ENCODE measurements at places on chromosomes 6 and 20. TPM values are rescaled to one million over a fixed set of nuclear protein-coding genes. Genes with fewer than 3 reads are reported as not detected.
A peak's percentile ranks its signal among the peaks of the same experiment; 100 is the strongest.

DNA sequence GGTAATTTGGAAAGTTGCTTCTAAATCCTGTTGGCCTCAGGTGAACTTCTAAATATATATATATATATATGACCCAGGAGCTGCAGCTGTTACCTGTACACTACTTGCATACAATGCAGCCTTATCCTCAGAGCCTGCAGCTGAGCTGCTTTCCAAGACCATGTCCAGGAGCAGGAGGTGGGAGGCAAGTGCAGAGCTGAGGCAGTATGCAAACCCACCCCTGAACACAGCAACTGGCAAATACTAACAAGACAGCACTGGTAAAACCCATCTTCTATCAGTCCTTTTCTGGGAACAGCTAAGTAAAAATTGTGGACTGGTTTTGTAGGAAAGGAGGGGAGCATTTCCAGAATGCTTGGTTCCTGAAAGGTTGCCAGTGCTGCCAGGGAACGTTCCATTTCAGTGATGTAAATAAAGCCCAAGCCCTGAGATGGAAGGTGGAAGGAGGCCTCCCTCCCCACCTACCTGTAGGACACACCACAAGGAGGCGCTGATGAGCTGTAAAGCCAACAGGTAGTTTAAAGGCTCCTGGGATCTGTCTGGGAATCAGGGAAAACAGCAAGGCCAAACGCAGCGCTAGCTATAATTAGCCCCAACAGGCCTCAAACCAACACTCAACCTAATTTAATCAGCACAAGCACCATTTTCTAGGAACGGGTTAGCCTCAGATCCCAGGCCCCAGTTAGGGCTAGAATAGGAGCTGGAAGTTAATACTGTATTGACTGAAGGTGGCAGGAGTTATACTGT, 93.8 kb upstream of the MAP7 start:
- DNase-seq: peak; percentile 67

DNA sequence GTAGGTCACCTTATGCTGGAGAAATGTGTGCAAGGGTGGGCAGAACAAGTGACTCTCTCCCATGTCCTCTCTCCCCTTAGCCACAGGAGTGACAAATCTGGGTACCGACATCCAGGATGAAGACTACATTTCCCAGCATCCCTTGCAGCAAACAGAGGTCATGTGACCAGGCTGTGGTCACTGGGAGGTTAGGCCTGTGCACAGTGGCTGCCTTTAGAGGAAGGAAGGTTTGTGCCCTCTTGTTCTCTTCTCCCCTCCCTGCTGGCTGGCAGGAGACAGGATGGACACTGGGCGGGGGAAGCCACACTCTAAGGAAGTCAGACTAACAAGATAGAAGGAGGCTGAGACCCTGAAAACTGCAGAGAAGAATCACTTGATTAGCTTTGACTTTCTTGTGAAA, 360.2 kb downstream of the PREX1 start:
- no peak for DNase-seq

GRCh38 chr6:24931718-24932691, 3.8 kb downstream of the RIPOR2 start:
- no peak for DNase-seq

DNA sequence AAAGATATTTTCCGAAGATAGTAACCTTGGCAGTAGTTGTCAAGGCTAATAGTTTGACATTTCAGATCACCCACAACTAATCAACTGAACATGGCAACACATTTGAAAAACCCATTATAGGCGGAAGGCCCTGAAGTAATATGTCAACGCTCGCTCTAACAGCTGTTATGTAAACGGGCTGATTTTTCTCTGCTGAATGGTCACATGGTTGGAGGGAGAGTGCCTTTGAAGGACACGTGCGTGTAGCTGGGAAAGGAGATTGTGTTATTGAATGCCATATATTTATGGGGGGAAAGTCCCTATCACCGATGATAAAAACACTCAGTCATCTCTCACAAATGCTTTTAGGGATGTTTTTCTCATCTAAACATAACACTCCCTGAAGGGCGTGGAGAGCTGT, 160.0 kb upstream of the RALGAPA2 start:
- DNase-seq: no peak

DNA sequence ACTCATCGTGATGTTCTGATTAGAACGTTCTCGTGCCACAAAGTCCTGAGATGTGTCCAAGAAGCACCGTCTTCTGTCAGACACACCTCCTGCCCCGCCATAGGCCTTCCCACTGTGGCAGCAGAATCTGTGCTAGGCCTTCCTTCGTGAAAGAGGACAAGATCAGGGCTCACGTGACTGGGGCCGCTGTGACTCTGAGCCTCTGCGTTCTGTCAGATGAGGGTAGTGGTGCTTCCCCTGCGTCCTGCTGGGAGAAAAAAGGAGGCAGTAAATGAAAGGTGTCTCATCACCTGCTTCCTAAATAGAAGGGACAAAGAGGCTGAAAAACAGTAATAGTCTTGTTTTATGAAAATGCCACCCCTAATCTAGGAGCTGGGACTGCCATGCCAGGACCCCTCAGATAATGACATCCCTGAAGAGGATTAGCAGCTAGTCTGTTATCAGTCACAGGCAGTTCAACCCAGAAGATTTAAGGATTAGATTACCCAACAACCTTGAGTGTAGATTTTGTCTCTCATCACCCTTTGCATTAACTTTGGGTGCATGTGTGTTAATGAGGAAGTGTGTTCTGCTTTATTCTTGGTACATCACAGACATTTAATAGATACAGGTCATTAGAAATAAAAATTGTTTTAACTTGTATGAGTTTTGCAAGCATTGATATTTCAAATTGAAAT, 4.1 kb downstream of the DNAJC5 start:
- DNase-seq: no peak

DNA sequence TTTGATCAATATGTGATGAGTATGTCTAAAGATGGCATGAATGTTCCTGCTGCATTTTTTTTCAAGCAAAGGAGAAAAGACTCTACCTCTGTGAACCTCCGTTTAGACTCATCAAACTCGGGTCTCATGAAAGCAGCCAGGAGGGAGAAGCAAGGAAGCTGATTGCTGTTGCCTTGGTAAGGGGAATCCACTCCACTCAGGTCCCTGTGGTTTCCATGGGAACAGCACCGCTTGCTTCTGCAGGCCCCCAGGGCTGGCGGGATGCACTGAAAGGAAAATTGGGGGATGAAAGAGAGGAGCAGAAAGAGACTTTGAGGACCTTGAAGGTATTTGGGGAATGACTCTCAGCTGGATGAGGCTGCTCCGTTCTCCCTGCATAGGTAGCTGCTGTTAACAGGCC, 249.6 kb upstream of the RIN2 start:
- no peak for DNase-seq

GRCh38 chr6:16705081-16705993, 55.9 kb downstream of the ATXN1 start:
- no peak for DNase-seq

DNA sequence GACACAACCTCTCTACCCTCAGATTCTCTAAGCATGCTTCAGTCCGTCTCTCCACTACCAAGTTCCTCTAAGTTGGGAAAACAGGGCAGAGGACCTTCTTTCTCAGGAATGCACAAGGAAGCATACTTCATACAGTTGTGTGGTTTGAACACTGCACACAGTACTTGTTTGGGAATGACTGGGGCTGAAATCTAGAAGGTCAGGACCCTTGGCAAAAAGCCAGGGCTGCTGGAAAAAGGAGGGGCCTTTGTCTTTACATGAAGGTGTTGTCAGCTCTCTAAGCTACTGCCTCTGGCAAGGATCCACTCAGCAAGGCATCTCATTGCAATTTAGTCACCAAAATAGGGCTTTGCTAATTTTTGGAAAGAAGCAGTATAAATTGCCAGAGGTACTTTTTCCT, 20.7 kb upstream of the HEY2 start:
- no peak for DNase-seq

DNA sequence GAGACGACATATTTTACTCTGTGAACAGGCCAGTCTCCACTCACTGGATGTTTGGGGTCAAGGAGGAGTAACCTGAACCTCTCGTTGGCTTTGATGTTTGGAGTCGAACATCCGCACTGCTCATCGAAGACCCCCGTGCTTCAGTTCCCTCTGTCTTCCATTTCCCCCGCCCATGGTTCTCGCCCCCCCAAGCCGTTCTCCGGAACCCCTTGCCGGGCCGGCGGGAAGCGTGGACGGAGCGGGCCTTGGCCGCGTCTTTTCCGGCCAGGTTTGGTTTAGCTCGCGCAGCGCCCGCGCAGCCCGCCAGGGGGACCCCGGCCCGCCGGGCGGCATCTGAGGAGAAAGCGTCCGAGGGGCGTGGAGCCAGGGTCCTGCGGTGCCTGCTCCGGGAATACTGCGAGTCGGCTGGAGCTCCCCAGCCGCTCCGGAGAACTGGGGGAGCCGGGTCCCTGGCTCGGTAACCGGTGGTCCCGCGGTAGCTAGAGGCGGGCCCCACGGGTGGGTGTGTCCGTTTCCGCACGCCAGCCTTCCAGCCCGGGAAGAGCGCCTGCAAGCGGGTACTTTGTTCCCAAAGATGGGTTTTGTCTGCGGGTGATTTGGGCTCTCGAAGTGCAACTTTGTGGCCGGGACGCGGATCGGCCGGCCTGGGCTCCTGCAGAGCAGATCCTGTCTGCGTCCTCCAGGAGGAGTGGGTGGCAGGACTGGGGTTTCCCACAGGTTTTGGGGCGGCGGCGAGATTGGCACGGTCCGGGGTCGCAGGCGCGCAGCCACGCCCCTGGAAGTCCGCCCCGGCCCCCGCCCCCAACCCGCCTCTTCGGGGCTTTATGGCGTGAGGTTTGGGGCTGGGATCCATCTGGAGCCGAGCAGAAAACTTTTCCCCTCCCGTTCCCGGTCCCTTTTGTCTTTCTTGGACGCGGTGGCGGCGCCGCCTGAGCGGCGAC, at the start of gene TMEM200A:
TMEM200A (plus strand) TSS at position 852 of the 941 bp plus-strand sequence. CDS start 74,406 bp downstream, outside the sequence.
- no peak for DNase-seq

DNA sequence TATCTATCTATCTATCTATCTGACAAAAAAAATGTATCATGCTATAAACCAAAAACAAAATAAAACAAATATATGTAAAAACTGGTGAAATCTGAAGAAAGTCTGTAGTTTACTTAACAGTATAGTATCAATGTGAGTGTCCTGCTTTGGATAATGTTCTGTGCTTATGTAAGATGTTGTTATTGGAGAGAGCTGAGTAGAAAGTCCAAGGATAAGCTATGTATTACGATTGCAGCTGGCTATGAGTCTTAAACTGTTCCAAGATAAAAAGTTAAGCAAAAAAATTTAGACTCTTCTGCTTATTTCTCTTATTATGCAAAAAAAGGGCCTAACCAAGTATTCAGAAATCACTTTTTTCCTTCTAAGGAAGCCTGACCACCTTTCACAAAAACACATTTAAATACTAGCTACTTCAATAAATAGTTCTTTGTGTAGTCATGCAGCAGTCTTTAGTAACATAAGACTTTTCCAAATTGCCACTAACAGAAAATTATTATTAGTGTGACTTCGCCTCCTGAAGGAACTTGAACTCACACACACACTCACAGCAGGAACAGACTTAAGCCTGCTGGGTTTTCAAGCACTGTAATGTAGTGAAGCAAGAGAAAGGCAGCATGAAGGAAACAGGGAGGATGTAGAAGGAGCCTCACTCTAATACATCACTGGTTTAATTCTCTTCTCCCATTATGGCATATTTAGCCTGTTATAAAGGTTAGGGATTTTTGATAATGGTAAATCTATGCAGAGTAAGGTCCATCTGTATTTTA, 265.8 kb upstream of the GJE1 start:
- no peak for DNase-seq

DNA sequence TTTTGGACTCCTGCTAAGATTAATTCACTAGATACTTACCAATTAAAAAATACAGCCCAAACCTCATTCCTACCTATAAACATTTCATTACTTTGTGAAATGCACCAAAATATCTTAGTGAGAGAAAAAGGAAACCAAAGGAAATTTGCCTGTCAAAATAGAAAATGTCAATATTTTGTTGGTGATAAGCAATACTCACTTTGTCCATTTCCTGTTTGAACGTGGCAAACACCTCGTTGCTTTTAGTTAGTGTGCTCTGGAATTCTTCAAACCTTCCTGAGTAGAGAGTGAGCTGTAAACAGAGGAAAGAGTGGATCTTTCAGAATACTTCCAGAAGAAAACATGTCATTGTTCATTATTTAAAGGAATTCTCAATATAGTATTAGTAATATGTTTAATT, 44.2 kb downstream of the TXLNB start:
- no peak for DNase-seq

DNA sequence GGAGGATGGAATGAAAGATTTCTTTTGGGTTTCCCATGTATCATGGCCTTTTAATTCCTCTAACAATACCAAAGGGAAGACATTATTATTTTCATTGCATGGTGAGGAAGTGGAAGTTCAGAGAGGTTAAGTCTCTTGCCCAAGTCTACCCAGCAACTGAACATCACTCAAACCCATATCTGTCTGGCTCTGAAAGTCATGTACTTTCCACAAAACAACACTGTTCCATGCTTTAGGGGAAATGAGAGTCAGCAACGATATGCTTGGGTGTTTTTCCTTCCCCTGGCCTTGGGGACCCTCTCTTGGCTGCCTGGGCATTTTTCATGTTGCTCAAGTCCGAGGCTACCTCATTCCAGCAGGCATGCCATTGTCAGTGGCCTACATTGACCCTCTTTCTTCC, 118.8 kb downstream of the ADTRP start:
- DNase-seq: no peak

GRCh38 chr6:4906293-4907276, 97.3 kb downstream of the RPP40 start:
- no peak for DNase-seq

DNA sequence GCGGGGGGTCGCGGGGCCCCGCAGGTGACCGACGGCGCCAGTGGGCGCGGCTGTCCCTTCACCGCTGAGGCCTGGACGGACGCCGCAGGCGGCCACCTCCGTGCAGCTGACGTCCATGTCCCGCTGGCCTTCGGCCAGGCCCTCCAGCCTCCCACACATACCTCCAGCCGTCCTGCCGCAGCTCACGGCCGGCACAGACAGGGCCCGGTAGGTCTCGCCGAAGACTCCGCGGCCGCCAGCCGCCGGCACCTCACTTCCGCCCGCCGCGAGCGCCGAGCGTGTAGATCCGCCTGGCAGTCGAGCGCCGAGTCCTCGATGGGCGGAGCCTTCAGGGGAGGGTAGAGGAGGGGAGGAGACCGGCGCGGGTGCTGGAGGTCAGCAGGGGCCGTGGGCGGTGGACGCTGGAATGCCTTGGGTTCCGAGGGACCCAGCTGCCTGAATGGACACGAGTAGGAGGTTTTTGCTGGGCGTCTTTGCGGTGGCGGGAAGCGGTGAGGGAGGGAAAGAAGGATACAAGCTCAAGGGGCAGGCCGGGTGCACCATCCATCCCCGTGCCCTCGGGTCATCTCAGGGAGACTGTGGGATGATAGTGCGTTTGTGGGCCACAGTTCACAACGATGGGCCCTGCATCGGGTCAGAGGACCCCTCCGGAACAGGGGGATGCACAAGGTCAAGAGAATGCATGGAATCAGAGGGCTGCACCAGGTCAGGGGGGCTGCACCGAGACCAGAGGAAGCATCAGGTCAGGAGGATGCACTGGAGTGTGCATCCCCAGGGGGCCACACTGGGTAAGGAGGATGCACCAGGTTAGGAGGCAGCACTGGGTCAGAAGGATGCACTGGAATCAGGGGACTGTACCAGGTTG, at the start of gene EXOC2:
EXOC2 (minus strand) TSS at position 282 of the 865 bp plus-strand sequence. CDS start 55,321 bp downstream, outside the sequence.
- DNase-seq: peak; percentile 80

Gene GMNN
- 60.5 TPM for polyA plus RNA-seq

Gene DLL1
- 15.1 TPM for polyA plus RNA-seq

Gene NHSL1
- polyA plus RNA-seq: 14.1 TPM

Gene ACTL10
- 0.60 TPM for polyA plus RNA-seq

Gene COQ3
- polyA plus RNA-seq: 14.4 TPM

Gene MCM8
- 18.7 TPM for polyA plus RNA-seq

Gene B3GALT4
- polyA plus RNA-seq: 4.4 TPM

Gene MRPS18A
- polyA plus RNA-seq: 43.4 TPM

Gene METTL24
- polyA plus RNA-seq: 15.6 TPM

Gene NKAPL
- polyA plus RNA-seq: 2.5 TPM

Measured in renal cortex interstitium (tissue), 15 donors.